ENCODE measurements at places on chromosomes 12 and 14.

- peak; percentile 49 for DNase-seq
These were observed 10.9 kb downstream of the C12orf43 start for GRCh38 chr12:121005346-121005815.

- DNase-seq, result no peak
These were observed 28.4 kb downstream of the LRTM2 start for GRCh38 chr12:1848745-1849144.

DNA sequence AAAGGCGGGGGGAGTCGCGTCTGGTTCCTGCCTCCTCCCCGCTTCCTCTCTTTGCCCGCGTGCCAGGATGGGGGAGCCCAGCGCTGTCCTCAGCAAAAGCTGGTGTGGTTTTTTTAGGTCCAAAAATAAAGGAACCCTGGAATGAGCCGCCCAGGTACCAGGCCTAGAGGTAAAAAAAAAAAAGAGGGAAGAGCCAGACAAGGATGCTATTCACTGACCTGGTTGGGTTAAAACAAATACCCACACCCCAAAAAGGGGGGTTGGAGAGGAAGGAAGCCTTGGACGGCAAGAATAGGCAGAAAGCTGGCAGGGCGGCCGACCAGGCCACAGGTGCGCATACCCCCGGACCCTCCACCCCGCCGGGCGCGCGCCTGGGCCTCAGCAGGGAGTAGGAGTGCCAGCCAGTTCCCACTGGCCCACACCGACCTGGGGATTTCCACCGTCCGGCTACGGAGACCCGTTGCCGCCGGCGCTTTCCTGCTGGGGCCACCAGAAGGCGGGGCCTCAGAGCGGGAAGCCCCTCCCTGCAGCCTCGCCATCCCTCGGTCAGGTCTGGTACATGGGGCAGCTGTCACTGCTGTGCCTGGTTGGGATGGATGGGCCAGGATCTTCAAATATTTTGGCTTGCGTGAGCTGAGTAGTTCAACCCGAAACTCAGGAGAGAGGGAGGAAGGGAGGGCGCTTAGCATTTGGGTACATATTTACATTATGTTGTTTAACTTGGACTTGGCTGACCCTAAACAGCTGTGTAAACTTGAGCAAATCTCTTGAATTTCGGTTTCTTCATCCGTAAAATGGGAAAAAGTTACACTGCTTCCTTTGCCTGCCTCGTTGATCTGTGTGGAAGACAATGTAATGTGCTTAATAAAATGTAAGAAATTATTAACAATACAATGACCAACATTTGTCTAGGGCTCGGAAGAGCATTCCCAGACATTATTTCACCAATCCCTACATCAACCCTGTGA, 5.4 kb upstream of the IRF2BPL start:
- peak; percentile 91 for DNase-seq

DNA sequence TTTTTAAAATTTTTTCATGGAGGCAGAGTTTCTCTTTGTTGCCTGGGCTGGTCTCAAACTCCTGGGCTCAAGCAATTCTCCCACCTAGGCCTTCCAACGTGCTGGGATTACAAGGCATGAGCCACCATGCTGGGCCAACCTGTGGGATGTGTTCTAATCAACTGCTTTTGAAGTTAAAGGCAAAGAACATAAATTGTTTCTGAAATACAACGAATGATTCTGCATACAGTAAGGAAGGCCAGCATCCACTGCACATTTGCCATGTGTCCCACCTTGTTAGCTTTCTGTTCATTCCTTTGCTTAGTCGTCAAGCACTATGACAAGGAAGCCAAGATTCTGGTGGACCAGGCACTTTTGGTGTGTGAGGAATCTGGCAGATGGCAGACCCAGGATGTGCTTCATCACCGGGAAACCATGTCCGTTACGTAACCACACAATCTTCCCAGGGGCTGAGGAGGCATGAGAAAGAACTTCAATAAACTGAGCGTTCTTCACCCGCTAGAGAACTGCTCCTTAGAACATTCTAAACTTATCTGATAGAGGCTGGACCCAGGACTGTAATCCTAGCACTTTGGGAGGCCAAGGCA, 24.5 kb downstream of the MOK start:
- DNase-seq, result no peak

DNA sequence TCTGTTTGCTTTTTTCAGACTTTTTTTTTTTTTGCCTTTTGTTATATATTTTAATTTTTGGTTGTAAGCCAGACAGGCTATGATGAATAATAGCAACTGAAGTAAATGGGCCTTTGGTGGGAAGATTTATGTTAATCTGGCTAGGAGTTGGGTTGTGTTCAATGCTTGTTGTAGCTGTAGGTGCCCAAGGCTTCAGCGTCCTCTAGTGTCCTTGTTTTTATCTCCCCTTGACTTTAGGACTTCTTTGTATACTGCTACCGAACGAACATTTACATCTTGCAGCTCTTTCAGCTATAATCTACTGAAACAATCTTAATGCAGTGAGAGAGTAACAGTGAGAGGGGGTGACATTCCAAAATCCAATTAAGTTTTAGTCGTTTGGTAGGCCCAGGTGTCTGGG, 848.4 kb upstream of the FBXO33 start:
- DNase-seq, result no peak

DNA sequence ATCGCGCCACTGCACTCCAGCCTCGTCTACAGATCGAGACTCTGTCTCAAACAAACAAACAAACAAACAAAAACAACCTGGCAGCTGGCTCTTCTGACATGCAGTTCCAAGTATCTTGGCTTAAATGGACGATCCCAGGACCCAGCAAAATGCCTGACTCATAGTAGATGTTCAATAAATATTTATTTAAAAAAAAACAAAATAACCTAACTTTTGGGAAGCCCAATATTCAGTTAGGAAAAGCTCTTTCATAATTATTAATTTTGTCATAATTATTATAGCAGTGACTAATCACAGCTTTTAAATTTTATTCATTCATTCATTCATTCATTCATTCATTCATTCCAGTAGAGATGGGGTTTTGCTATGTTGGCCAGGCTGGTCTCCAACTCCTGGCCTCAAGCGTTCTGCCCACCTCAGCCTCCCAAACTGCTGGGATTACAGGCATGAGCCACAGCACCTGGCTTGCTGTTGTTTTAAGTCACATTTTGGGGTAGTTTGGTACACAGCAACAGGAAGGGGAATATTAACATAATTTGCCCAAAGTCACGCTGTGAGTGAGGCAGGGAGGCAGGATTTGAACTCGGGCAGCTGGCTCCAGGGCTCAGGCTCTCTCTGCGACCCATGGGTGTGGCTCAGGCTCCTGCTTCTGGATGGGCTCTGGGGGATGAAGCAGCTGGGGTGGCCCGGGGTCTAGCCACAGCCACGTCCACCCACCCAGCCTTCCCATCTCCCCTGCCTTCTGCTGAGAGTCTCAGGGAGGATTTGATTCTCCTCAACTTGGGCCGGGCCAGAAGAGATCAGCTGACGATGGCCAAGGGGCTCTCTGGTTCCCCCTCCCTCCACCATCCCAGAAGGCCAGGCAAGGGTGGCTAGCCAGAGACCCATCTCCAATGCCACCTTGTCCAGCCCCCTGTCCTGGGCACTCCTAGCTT, 2.4 kb downstream of the SDS start:
- DNase-seq, result no peak

- DNase-seq, result peak; percentile 53
These were observed 40.9 kb downstream of the TSHR start for GRCh38 chr14:80996049-80996901.

DNA sequence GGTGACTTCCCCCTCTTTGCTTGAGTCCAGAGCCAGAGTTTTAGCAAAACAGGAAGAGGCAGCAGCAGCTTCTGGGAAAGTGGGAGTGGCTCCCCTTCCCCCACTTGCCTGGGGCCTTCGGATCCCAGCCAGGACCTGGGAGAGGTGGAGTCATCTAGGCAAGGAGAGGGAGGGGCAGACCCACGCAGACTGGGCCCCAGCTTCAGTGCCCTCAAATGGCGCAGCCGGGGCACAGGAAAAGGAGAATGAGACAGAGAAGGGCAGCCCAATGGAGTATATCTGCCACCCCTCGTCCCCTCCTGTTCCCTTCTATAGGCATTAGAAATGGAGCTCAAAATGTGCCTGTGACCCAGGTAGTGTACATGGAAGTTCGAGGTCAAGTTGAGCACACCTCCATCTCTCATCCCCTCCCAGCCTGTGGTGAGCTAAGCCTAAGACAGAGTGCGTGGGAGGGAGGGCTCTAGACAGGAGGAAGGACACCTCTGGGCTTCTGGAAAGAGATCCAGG, 9.3 kb upstream of the HDAC7 start:
- DNase-seq, result no peak

DNA sequence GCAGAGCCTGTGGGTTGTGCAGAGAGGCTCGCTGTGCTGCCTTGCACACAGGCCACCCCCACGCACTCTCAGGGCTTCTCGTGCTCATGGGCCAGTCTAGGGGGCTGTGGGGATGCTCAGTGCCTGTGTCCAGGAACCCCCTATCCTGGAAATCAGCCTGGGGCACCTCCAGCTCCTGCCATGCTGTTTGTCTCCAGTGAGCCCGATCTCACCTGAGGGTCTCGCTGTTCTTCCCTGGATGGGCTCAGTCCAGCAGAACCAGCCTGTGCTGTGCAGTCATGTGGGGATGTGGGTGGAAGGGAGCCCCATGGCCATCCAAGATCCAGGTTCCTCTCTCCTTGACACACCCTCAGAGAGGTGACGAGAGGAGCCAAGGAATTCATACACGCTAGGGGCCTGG, 26.7 kb downstream of the SERPINA1 start:
- no peak for DNase-seq

- peak; percentile 55 for DNase-seq
These were observed 10.3 kb upstream of the TRHDE start for GRCh38 chr12:72261885-72262284.

GRCh38 chr12:13255792-13256691, 59.5 kb downstream of the EMP1 start:
- peak; percentile 94 for DNase-seq

DNA sequence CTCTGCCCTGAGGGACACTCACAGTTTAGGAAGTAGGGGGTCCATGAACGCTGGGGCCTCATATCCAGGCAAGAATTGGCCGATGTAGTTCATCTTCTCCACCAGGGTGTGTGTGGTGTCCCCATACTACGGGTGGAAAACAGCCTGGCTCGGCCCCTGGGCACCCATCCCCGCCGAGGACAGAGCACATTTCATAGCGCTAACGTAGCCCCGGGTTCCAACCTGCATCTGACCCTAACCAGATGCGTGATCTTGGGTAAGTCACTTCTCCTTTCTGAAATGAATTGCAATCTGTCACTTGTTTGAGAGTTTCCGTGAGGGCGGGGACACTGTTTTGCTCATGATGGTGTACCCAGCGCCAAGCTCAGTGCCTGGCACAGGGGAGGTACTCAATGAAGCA, 9.0 kb downstream of the HPD start:
- no peak for DNase-seq

GRCh38 chr14:88043529-88044443, 38.9 kb downstream of the GPR65 start:
- DNase-seq, result no peak

DNA sequence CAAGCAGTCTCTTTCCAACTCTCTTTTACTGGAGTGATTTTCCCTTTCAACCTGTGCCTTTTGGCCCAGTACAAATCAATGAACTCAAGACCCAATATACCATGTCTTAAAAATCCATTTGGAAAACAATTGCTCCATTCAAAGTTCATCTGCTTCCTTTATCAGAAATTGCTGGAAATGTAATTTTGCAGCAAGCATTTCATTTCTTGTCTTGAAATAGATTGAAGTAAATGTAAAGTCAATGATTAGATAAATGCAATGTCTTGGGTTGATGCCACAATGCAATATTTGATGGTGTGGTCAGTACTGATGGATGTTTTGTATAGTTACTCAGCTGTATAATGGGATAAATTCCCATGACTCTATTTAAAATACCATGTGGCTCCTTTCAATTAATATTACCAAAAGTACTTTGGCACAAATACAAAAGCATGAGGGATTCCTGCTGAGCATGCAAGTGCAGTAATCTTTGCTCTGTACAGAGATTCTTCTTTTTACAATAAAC, 707.7 kb upstream of the NOVA1 start:
- no peak for DNase-seq

- no peak for DNase-seq
These were observed 66.2 kb upstream of the SLC38A2 start for GRCh38 chr12:46438719-46439319.

DNA sequence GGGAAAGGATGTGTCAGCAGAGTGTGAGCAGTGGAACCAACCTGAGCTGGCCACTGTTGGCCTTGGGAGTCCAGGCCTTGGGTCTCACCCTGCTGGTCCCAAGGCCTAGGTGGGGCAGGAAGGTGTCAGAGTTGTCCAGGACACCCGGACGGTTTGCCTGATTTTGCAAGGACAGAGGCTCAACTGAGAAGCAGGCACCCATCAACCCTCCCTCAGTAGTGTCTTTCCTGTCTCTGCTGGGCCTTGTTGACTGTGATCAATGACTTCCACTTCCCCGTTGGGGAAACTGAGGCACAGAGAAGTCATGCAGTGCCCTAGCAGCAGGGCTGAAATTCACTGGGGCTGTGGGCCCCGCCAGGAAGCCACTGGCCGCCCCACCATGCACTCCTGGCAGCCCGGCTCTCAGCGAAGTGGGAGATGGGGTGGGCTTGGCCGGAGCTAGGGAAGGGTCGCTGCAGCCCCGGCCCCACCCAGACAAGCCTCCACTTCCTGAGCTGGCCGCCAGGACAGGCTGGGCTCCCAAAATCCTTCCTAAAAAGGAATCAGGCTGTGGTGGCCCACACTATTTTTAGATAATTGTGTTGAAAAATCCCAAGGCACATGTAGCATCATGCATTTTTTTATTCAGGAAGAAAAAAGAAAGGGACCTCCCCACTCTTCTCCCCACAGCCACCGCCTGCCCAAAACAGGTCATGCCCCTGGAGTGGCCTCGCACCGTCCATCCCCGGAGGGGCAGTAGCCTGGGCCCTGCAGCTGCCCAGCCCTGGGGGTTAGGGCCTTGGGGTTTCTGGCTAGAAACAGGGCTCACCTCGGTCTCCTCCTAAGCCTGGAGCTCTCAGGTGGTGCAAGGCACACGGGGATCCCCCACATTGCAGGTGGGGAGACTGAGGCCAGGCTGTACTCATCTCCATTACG, 127.4 kb downstream of the CALM1 start:
- no peak for DNase-seq

- DNase-seq, result no peak
These were observed 3.4 kb downstream of the RHOF start for GRCh38 chr12:121789800-121790728.

- no peak for DNase-seq
These were observed 88.2 kb downstream of the CACNA1C start for GRCh38 chr12:2140858-2141519.

GRCh38 chr12:57488402-57489156, 711 bp downstream of the MARS1 start:
- peak; percentile 58 for DNase-seq

GRCh38 chr12:105462831-105463230, 132.3 kb downstream of the C12orf75 start:
- DNase-seq, result no peak

- DNase-seq, result no peak
These were observed 194.3 kb downstream of the CAPZA3 start for GRCh38 chr12:18932211-18932610.

- no peak for DNase-seq
These were observed 82.5 kb downstream of the LMO3 start for GRCh38 chr12:16523284-16523950.

- peak; percentile 39 for DNase-seq
These were observed 3.5 kb downstream of the TTC6 start for GRCh38 chr14:37598747-37599506.
